ENCODE measurements at places on chromosomes 6 and 20. TPM values are rescaled to one million over a fixed set of nuclear protein-coding genes. Genes with fewer than 3 reads are reported as not detected.
A peak's percentile ranks its signal among the peaks of the same experiment; 100 is the strongest.

The CHMP4B gene
- 184 TPM for total RNA-seq

DNA sequence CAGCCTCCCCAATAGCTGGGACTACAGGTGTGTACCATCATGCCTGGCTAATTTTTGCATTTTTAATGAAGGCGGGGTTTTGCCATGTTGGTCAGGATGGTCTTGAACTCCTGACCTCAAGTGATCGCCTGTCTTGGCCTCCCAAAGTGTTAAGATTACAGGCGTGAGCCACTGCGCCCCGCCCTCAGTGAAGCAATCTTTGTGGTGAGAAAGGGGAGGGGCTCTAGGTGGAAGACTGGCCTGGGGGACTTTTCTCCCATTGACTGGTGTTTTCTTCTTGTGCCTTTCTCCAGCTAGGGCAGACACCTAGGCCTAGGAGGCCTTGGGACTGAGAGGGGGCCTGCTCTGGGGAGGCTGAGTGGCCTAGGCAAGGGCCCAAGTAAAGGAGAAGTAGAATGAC lies 84.1 kb downstream of the DNAAF9 start:
- DNase-seq, result no peak

The TSHZ2 gene
- 17.8 TPM for total RNA-seq

DNA sequence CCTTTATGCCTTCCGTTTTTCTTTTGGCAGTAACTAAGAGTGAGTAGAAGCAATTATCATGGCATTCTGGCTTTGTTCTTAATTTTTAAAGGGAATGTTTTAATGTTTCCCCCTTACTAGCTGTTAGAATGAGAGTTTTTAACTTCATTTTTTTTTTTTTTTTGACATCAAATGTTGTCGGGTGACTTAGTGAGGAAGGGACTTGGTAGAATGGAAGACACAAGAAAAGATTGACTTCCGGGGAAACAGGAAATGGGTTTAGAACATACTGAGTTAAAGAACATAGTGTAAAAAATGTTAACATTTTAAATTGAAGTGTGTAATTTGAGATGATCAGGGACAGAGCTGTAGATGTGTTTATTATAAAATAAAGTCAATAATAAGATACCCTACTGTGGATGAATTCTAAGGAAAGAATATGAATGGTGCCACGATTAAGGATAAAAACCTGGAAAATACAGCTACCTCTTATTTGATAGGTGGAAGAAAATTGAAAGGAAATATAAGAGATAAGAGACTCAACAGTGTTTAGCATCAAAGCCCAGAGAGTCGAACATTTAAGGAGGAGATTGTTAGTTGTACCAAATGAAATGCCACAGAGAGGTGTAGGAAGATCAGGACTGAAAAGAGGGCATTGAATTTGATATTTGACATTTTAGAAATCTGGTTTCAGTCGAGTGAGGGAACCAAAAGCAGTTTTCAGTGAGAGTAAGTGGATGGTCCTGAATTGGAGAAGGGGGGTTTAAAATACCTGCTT lies 9.4 kb downstream of the HSF2 start:
- no peak for DNase-seq

GRCh38 chr6:48144021-48144420 lies 33.0 kb upstream of the PTCHD4 start:
- DNase-seq, result no peak

DNA sequence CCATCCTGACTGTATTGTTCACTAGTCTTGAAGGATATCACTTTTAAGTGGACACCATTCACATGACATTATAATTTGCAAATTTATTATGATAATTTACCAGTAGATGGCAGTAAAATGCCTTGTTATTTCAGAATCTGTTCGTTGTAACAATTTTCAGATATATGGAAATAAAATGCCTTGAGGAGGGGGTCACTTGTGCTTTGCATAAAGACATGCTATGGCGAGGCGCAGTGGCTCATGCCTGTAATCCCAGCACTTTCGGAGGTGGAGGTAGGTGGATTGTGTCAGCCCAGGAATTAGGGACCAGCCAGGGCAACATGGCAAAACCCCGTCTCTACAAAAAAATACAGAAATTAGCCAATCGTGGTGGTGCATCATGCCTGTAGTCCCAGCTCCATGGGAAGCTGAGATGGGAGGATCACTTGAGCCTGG lies 9.0 kb upstream of the NCOA6 start:
- no peak for DNase-seq

GRCh38 chr6:150076196-150076893 lies 7.4 kb upstream of the ULBP3 start:
- no peak for DNase-seq

DNA sequence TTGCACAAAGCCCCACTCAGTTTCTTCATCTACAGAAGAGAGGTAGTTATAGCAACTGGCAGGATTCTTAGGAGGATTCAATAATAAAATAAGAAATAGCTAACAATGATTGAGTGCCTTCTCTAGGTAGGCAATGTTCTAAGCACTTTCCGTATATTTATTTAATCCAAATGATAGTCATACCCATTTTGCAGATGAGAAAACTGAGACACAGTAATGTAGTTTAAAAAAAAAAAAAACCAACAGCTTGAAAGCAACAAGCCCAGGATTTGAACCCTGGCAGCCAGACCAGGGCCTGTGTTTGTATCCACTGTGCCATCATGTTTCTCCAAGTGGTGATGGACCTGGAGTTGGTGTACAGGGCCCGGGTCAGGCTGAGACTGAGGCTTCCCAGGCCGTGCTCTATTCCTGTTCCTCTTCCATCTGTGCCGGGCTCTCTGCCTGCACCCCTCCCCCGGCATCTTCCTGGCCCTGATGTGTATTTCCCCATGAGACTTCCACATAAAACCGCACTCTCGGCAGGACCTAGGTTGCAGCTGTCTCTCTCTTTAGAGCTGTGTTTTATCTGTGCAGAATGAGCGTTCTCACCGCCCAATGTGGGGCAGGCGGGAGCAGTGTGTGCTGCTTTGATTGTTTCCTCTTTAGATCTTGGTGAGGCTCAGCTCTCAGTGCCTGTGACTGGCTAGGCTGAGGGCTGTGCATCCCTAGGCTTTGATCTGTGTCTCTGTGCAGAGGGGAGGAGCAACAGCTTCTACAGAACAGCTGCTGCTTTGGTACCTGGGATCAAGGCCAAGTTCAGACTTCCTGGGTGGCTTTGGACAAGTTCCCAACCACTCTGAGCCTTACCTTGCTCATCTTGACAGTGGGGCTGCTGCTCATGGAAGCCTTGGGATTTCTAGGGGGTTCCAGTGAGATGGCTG lies 49.5 kb downstream of the TOX2 start:
- DNase-seq, result peak; percentile 39

The RBM24 gene
- total RNA-seq, result 8.3 TPM

The SOX18 gene
- total RNA-seq, result 20.0 TPM

The TMEM74B gene
- total RNA-seq, result 2.6 TPM

The LRFN2 gene
- 0.16 TPM for total RNA-seq

GRCh38 chr6:80623066-80623815 lies 516.8 kb downstream of the BCKDHB start:
- DNase-seq, result no peak

All from mucosa of descending colon (tissue), 3 donors.